ENCODE measurements at places on chromosomes 4 and X.

GRCh38 chr4:20178902-20179576 lies 72.7 kb upstream of the SLIT2 start:
- no peak for DNase-seq

DNA sequence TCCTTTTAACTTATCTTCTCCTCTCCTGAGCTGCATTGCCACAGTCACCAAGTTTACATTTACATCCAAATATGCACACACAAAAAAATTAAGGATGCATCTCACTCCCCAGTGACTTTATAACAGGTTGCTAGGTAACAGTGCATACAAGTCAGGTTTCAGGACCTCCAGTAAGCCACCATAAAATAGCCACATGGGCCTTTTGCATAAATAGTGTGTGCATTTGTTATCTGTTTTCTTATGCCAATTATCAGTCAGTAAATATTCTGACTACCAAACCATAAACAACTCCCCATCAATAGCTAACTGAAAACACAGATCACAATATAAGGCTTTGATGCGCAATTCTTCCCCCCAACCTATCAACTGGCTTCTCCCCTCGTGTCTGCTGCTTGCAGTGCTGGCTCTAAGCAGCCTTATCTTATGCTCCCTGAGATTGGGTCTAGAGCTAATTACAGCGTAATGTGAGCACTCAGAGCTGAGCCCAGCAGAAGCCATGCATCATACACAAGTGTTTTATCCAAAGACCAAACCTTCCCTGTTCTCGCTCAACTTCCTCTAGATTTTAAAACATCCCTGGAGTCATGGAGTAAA lies 55.4 kb downstream of the ZNF827 start:
- no peak for DNase-seq

GRCh38 chr4:65623506-65623905 lies 46.8 kb downstream of the EPHA5 start:
- DNase-seq, result no peak

GRCh38 chr4:2068566-2068965 lies 9.4 kb downstream of the NAT8L start:
- no peak for DNase-seq

- DNase-seq, result no peak
These were observed 22.6 kb downstream of the ADAMTS3 start for GRCh38 chr4:72546456-72546855.

- DNase-seq, result no peak
These were observed 280.3 kb downstream of the INPP4B start for GRCh38 chr4:142565771-142566170.

- DNase-seq, result no peak
These were observed 108.3 kb downstream of the AFAP1 start for GRCh38 chr4:7831330-7831729.

DNA sequence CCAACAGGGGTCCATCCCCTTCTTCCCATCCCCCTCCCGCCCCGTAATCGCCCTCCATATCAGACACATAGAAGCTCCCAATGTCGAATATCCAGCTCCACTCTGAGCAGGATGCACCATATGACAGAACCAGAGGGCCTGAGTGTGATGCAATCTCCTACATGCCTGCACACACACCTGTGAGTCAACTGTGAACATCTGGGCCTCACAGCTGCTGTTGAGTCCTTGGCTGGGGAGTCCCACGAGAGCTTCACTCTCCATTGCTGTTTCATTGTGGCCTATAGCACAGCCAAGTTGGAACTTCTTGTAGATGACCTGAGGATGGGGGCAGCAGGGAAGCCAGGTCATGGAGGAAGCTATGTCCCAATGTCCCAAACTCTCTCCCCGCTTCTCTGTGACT lies 8.2 kb downstream of the SLC38A5 start:
- DNase-seq, result no peak

- no peak for DNase-seq
These were observed 48.6 kb upstream of the AP1S2 start for GRCh38 chrX:15903186-15903681.

DNA sequence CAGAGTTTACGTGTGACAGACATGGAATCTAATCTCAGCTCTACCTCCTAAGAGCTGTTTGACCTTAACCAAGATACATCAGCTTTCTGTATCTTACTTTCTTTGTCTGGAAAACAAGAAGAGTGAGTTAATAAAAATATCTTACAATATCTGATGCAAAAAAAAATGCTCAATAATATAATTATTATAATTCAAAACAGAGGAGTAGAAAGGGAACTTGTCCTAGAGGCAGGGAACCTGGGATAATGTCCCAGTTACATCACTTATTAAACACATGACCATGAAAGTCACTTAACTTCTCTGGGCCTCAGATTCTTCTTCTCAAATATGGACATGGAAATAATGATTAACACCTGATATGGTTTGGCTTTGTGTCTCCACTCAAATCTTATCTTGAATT lies 256.1 kb downstream of the KLHL13 start:
- DNase-seq, result no peak

DNA sequence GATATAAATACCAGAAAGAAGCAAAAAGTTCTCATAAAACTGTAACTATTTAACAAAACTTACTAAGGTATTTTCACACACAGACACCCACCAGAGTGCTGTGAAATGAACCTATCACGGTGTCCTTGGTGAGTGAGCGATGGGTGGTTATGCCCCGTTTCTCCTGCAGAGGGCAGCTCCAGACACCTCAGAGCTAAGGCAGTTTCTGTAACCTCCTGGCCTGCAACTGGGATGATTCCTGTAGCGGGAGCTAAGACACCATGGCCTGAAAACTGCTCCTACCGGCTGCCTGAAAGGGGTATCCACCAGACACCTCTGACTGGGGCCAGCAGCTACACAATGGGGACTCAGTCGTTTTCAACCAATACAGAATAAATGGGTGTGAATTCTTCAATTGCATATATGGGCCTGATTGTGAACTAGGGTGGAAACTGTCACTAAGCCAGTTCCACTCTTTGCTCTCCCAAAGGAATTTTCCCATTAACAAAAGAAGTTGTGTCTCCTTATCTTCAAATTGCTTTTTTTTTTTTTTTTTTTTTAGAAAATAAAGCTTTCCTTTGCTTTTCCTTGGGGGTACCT lies 2375.8 kb upstream of the TENM3 start:
- DNase-seq, result no peak

GRCh38 chr4:11175374-11175773 lies 253.3 kb downstream of the HS3ST1 start:
- no peak for DNase-seq

Measured in T1000 (cell line).